ENCODE measurements at places on chromosomes 4 and X.

DNA sequence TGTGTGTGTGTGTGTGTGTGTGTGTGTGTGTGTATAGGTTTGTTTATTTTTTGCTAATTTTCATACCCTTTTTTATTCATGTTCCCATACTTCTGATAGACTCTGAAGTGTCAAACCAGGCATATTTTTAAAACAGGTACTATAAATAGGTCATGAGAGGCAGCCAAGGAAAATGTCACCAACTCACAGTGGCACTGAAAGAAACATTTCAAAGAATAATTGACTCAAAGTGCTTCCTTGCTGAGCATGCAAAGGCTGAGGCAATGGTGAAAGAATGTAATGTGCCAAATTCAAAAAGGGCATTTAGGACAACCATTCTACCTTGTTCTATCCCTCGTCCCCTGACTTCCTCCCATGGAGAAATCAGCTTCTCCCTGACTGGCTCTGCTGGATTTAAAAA is 95.5 kb downstream of the EIF4E start:
- DNase-seq = no peak

- DNase-seq = no peak
Measured at GRCh38 chrX:110257889-110258288, 60.0 kb downstream of the AMMECR1 start.

DNA sequence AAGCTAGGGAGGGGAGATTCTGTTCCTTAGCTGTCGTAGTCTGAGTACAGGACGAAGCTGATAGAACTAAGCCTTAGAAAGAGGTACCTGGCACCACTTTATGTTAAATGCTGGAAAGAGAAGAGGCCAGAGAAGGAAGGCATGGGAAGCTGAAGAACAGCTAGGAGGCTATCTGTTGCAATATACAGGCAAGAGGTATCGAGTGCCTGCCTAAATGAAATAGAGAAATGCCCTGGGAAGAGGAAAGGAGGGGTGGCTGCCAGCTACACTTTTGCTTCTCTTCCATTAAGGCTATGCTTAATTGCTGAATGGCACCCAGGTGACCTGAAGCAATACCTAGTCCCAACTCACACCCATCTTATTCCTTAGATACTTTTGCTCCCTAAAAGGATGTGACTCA is 380.4 kb upstream of the FGF13 start:
- no peak for DNase-seq

DNA sequence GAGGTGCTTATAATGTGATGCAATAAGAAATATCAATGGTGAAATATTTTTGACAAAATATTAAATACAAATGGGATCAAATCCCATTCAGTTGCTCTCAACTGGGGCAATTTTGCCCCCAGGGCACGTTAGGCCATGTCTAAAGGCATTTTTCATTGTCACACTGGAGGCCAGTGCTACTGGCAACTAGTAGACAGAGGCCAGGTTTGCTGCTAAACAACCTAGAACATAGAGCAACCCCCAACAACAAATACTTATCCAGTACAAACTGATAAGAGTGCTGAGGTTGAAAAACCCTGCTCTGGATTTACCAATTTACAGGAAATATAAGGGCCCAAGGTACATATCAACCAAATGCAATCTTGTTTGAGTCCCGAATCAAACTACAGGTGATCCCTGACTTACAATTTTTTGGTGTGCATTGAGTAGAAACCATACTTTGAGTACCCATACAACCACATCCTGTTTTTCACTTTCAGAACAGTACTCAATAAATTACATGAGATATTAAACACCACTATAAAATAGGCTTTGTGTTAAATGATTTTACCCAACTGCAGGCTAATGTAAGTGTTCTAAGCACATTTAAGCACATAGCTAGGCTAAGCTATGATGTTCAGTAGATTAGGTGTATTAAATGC is 237.5 kb downstream of the HNRNPD start:
- no peak for DNase-seq

DNA sequence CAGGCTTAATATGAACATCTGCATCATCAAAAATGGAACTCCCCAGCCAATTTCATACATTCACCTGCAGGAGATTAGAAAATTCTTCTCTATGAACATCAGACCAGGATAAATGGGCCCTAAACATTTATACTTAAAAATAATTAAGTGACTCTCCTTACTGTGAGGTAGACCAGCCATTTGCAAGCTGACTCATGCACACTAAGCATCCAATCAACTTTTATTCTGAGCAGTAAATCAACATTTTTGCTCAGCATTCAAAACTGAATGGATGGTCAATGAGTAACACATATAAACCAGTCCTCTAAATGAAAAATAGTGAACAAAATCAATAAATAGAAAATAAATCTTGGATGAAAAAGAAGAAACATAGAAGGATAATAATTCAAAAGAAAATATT is 19.9 kb upstream of the PCDH10 start:
- DNase-seq = no peak

- DNase-seq = no peak
Measured at GRCh38 chrX:98795636-98796035, 1614.4 kb downstream of the PCDH19 start.

All from GM18507 (cell line).